ENCODE measurements at places on chromosomes 11 and 22. TPM values are rescaled to one million over a fixed set of nuclear protein-coding genes. Genes with fewer than 3 reads are reported as not detected.

DNA sequence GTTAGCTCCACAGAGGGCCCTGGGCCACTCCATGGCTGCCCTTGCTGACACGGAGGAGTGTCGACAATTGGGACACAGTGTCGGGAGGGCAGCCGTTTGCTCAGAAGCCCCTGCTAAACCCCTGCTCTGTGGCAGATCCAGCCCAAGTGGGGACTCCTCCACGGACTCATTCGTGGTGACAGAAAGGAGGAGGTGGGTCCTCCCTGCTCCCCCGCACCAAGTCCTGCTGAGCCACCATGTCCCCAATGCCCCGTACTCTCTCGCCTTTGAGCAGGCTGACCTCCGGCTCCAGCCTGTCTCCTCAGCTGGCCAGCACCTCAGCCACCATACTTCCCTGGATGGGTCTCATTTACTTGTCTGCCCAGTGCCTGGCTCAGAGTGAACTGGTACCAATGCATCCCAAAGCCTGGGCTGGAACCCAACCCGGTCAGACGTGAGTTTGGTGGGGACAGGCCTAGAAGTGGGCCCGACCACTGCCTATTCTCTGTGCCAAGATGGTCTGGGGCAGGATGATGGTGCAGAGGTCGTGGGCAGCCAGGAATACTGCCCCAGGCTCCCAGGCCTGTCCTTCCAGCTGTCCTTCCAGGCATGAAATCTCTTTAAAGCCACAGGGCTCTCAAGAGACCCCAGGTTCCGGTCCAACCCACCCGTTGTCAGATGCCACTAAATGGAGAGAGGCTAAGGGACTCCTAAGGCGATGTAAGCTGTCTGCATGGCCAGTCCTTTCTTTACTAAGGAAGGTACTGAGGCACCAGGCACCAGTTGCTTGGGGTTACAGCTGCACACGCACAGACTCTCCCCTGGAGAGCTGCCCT is 4.3 kb downstream of the CBX6 start:
- H3K4me1 ChIP-seq = peaks cover 58% of the 10 kb centered on the region
- H3K36me3 ChIP-seq = peaks cover 6% of the 10 kb centered on the region
- no peak overlapping the region for H3K4me3 ChIP-seq
- no peak overlapping the region for H3K27ac ChIP-seq

RAB36 gene
- total RNA-seq = 0.85 TPM

CCDC134 gene
- total RNA-seq = 16.7 TPM

DNA sequence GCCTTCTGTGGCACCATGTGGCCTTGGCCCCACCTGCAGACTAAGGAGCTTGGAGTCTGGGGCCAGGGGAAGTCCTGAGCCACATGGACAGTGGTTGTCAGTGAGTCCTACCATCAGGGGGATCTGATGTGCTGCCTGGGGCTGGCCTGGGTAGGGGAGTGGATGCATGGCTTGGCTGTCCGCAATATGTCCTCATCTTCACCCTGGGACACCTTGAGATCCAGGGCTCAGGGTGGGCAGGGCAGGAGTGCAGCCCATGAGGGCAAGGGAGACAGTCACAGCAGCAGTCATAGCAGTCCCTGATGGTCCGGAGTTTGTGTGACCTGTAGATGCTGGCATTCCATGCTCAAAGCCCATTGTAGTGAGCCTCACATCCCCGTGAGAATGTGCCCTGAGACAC is 256.8 kb upstream of the B3GAT1 start:
- no peak overlapping the region for H3K4me3 ChIP-seq
- no peak overlapping the region for H3K27ac ChIP-seq
- DNase-seq = no peak
- no peaks in the 10 kb centered on the region for H3K36me3 ChIP-seq
- no peaks in the 10 kb centered on the region for H3K4me1 ChIP-seq

DNA sequence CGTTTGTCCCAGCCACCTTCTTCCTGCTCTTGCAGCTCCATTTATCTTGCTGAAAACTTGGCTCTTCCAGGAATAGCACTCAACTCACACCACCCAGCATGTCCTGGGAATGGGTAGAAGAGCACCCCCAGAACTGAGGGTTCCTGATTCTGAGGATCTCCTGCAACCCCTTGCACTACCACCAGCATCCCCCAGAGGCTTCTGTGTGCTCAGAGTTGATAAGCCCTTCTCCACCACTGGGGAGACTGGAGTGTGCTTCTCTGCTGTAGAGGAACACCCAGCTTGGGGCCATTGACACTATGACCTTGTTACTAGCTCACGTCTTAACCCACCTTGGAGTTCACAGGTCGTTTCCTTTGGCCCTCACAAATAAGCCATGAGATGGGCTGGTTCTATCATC is 121.0 kb downstream of the GRIK4 start:
- H3K27ac ChIP-seq = no peak overlapping the region
- H3K36me3 ChIP-seq = no peaks in the 10 kb centered on the region
- H3K4me1 ChIP-seq = no peaks in the 10 kb centered on the region
- no peak for DNase-seq
- H3K27me3 ChIP-seq = peaks cover 21% of the 10 kb centered on the region
- H3K4me3 ChIP-seq = no peak overlapping the region

GRCh38 chr11:10233581-10233980 is 60.4 kb downstream of the SBF2 start:
- H3K4me3 ChIP-seq = no peak overlapping the region
- no peaks in the 10 kb centered on the region for H3K27me3 ChIP-seq
- no peaks in the 10 kb centered on the region for H3K4me1 ChIP-seq
- no peak overlapping the region for H3K27ac ChIP-seq
- H3K36me3 ChIP-seq = no peaks in the 10 kb centered on the region

DNA sequence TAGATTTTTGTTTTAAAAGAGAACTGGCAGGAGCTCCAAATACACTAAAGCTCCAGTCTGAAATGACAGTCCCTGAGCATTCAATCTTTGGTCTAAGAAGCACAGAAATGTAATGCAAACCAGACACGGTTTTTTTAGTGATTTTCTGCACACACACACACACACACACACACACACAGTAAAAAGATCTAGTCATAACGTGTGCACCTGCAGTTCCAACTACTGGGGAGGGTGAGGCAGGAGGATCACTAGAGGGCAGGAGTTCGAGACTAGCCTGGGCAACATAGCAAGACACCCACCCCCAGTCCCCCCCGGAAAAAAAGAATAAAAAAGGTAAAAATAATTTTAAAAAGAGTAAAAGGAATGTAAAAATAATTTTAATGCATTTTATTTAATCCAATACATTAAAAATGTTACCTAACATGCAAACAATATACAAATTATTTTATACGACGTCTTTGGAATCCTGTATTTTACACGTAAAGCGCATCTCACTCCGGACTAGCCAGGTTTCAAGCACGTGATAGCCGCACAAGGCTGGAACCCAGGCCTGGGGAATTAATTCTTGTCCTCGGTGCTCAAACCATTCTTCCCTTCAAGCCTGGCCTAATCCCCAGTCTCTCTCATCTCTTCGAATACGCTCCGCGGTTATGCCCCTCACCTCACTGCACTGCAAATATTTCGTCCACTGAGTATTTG is 762 bp upstream of the TBC1D22A start:
- H3K36me3 ChIP-seq = no peaks in the 10 kb centered on the region
- H3K4me3 ChIP-seq = peak overlapping the region; percentile 68
- peak overlapping the region; percentile 94 for H3K27ac ChIP-seq
- peaks cover 8% of the 10 kb centered on the region for H3K4me1 ChIP-seq

GRCh38 chr11:1707751-1708150 is 10.8 kb downstream of the KRTAP5-6 start:
- no peak overlapping the region for H3K27ac ChIP-seq
- H3K4me1 ChIP-seq = no peaks in the 10 kb centered on the region
- no peaks in the 10 kb centered on the region for H3K36me3 ChIP-seq
- no peak for DNase-seq

- no peaks in the 10 kb centered on the region for H3K4me1 ChIP-seq
- H3K36me3 ChIP-seq = peaks cover 10% of the 10 kb centered on the region
- DNase-seq = no peak
- no peaks in the 10 kb centered on the region for H3K27me3 ChIP-seq
- H3K4me3 ChIP-seq = no peak overlapping the region
These were observed 46.4 kb downstream of the QSER1 start for GRCh38 chr11:32939046-32939445.

PAX6 gene
- not detected for total RNA-seq

GRCh38 chr22:22060200-22061084 is 77.9 kb upstream of the TOP3B start:
- H3K4me1 ChIP-seq = no peaks in the 10 kb centered on the region
- H3K36me3 ChIP-seq = no peaks in the 10 kb centered on the region
- no peak overlapping the region for H3K27ac ChIP-seq
- peaks cover 37% of the 10 kb centered on the region for H3K27me3 ChIP-seq
- no peak overlapping the region for H3K4me3 ChIP-seq
- no peak for DNase-seq

SMC1B gene
- not detected for total RNA-seq

APLNR gene
- not detected for total RNA-seq

- H3K27ac ChIP-seq = no peak overlapping the region
- no peaks in the 10 kb centered on the region for H3K27me3 ChIP-seq
- peaks cover 7% of the 10 kb centered on the region for H3K36me3 ChIP-seq
- no peak for DNase-seq
- no peaks in the 10 kb centered on the region for H3K4me1 ChIP-seq
These were observed 100.8 kb downstream of the TP53I11 start for GRCh38 chr11:44849922-44850321.

NXPE1 gene
- not detected for total RNA-seq

- H3K4me3 ChIP-seq = no peak overlapping the region
- no peak overlapping the region for H3K27ac ChIP-seq
- H3K36me3 ChIP-seq = no peaks in the 10 kb centered on the region
- no peak for DNase-seq
These were observed 18.4 kb downstream of the DKK3 start for GRCh38 chr11:11989774-11990744.

- H3K4me3 ChIP-seq = peak overlapping the region; percentile 40
- DNase-seq = peak; percentile 93
- no peaks in the 10 kb centered on the region for H3K36me3 ChIP-seq
- H3K4me1 ChIP-seq = peaks cover 18% of the 10 kb centered on the region
- H3K27ac ChIP-seq = peak overlapping the region; percentile 62
- peaks cover 4% of the 10 kb centered on the region for H3K27me3 ChIP-seq
These were observed 15.7 kb downstream of the DAGLA start for GRCh38 chr11:61695917-61696316.

PDE2A gene
- total RNA-seq = 1.4 TPM

DNA sequence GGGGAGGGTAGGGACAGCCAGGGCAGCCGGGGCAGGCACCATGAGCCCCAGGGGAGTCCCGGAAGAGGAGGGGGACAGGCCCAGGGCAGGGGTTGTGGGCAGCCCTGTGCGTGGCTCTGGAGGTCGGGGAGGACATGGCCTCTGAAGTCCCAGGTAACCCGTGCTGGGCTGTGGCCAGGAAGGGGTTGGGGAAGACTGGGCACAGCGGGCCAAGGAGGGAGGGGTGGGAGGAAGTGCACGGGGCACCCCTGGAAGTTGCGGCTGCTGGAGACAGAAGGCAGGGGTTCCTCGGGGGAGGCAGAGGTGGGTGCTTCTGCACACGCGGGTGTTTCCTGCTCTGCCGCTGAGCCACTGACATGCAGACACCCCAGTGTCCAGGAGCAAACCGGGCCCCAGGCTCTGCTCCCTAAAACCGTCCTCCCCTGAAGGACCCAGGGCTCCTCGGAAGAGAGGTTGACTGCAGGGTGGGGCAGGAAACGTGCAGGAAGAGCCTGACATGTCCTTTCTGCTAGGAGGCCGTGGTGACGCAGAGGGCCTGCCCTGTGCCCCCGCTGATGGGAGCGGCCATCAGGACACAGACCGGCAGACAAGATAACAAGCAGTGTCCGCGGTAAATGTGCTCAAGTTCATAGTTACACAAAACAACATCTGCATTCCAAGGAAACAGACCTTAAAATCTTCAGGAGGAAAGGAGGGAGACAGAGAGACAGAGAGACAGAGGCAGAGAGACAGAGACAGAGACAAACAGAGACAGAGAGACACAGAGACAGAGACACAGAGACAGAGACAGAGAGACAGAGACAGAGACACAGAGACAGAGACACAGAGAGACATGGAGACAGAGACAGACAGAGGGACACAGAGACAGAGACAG is 5.7 kb downstream of the TNNI2 start:
- DNase-seq = peak; percentile 25
- H3K36me3 ChIP-seq = no peaks in the 10 kb centered on the region
- peak overlapping the region; percentile 35 for H3K4me3 ChIP-seq

DNA sequence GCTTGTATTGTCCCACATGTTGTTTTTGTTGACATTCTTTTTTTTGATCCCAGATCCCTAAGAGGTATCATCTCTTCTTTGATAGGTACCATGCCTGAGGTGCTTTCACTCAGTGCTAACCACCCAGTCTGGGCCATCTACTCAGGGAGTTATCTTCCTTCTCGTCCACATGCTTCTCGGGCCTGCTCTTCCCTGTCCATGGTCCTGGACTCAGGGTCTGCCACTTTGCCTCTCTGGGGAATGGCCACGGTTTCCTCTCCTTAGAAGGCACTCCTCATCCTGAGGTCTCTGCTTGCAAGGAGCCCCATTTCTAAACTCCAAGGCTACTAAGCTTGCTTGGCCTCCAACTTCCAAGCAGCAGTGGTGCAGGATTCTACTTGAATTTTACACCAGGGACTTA is 227.0 kb upstream of the NCAM1 start:
- H3K4me3 ChIP-seq = no peak overlapping the region
- no peaks in the 10 kb centered on the region for H3K4me1 ChIP-seq
- DNase-seq = no peak
- H3K36me3 ChIP-seq = no peaks in the 10 kb centered on the region

DNA sequence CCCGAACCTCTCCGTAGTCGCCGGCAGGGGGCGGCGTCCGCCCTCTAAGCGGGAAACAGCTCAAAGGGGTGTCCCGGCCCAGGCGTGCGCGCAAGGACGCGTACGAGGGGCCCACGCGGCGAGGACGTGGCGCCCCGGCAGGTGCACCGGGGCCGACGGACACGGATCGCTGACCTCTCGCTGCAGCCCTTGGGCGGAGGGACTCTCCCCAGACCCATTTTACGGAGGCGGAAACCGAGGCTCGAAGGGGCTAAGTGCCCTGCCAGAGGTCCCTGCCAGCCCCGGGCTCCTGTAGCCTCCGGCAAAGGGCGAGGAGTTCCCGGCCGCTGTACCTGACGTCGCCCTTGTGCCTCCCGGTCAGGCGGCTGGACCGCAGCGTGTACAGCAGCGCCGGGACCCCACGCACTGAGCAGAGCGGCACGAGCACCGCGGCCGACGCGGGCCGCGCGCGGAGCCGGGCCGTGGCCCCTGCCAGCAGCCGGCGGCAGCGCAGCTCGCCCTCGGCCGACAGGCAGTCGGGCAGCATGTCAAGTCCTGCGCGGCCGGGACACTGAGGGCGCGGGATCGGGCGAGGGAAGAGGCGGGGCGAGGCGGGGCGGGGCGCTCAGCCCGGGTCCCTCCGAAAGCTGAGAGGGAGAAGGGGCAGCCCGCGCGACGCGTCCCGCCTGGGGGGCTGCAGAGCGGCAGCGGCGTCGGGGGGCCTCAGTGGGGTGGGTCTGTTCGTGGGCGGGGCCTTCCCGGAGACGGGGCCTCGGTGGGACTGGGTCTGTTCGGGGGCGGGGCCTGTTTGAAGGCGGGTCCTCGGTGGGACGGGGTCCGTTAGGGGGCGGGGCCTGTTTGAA is at the start of gene NUDT8:
NUDT8 (minus strand) TSS at position 552 of the 842 bp plus-strand sequence; CDS start at position 526, 26 bp downstream.
- peak within 1 kb of the TSS; percentile 73 for H3K4me3 ChIP-seq
- DNase-seq = peak; percentile 83
- no peaks in the 10 kb centered on the region for H3K4me1 ChIP-seq
- peak within 1 kb of the TSS; percentile 89 for H3K27ac ChIP-seq

TKFC gene
- 46.6 TPM for total RNA-seq

All from T-cell (primary cell).